ENCODE measurements at places on chromosomes 5 and 9.

- DNase-seq, result no peak
These were observed 156.1 kb downstream of the SNX18 start for GRCh38 chr5:54673523-54674225.

- no peak for DNase-seq
These were observed 30.5 kb downstream of the LARS1 start for GRCh38 chr5:146151970-146152369.

DNA sequence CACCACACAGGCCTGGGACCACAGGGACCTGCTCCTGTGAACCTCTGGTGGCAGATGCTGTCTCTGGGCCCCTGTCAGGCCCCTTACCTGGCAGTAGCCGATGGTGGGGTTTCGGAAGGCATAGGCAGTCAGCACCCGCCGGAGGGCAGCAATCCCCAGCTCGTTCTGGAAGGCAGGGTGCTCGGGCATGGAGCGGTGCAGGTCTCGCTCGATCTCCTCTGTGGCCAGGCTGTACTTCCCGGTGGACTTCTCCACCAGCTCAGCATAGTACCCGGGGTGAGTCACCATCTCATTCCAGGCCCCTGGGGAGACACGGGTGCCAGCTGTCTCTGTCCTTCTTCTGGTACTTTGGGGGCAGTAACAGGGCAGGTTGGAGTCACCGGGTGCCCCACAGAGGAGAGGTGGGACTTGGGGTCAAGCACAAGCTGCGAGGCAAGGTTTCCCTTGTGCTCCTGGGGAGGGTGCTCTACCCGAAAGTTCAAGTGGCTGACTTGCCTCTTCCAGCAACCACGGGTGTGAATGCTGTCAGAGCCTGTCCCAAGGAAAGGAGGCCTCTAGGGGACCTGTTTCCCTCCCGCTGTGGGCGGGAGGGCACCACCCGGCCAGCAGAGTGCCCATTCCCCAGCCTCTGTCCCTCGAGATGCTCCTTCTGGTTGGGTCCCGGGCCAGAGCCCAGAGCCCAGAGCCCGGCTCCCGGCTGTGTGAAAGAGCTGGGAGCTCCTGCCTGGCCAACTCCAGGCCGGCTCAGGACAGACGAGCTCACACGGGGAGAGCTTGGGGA lies 19.8 kb upstream of the MRNIP start:
- DNase-seq, result no peak

DNA sequence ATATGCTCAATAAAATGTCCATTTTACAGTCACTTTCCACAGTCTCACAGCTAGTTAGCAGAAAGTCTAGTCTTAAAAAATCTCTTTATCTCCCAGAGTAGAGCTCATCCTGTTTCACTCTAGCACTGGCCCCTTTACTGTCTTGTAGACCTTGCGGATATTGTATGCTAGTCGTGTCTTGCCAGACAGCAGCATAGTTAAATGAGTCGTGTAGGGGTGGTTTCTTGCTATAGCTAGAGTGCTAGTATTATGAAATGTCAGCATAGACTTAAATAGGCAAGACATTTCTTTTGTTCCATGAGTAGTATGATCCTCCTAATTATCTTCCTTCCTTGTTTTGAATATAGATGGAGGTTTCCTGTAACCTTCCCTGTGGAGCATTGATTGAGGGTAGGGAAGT lies 77.4 kb downstream of the C7 start:
- DNase-seq, result no peak

- DNase-seq, result no peak
These were observed 162.9 kb downstream of the NXNL2 start for GRCh38 chr9:88697764-88698432.

- no peak for DNase-seq
These were observed 159.9 kb downstream of the NTRK2 start for GRCh38 chr9:84829471-84829870.

GRCh38 chr5:116575326-116576052 lies 866 bp upstream of the SEMA6A start:
- no peak for DNase-seq

DNA sequence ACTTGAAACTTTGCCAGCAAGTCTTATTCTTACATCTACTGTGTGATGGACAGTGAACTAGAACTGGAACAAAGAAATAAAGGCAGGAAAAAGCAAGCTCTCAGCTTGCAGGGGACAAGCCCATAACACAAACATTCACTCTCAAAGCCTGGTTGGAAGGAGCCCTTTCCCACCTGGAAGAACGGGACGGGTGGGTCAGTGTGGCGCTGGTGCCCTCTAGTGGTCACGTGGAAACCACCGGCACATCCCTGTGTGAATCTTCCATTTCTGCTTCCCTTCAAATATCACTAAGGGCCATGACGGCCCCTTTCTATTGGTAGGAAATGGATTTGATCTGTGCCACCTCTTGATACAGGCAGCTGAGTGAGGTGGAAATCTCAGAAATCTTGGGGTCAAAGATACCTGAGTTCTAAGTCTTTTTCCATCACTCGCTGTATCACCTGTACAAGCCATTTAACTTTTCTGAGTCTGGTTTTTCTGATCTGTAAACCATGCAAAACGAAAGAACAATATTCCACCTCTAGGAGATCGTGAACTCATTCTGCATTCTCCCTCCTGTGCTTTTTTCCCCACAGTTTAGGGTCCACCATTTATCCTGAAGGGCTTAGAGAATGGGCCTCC lies 211.6 kb downstream of the MSX2 start:
- peak; percentile 13 for DNase-seq

DNA sequence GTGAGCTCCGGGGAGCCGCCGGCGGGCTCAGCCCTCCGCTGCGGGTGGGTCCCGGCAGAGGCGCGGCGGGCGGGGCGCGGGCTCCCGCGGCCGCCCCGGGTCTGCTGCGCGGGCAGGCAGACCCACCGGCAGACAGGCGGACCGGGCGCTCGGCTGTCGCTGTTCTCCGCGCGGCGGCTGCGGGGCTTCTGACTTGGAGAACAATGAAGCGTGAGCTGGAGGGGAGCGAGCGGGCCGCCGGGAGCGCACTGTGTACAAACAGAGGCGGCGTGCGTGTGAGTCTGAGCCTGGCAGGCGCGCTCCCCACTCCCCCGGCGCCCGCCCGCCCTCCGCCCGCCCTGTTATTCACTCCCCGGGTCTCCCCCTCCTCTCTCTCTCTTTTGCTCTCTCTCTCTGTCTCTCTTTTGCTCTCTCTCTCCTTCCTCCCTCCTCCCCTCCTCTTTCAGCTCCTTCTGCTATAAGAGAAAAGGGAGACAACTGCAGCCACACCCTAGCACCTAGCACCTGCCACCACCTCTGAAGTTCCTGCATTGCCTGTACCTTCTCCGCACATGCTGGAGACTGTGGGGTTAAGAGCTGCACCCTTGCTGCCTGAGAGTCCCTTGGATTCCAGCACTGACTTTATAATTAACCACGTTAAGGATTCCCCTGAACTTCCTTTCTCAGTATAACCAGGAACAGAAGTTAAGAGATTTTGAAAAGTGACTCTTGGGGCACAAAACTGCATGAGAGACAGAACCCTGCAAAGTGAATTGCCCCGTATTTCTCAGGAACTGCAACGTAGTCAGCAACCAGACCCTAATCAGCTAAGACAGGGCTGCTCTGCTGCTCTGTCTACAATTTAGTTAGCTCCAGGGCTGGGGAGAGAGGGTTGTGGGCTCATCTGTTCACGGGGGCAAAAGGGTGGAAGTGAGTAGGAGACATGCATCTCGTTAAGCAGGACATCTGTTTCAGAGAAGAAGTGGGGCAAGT lies at the start of gene EDIL3:
Gene EDIL3 (minus strand): TSS at position 277 of the 972 bp plus-strand sequence. CDS start 506 bp downstream, outside the sequence.
- DNase-seq, result no peak

GRCh38 chr9:113737517-113738271 lies 138.4 kb upstream of the ZNF618 start:
- no peak for DNase-seq

DNA sequence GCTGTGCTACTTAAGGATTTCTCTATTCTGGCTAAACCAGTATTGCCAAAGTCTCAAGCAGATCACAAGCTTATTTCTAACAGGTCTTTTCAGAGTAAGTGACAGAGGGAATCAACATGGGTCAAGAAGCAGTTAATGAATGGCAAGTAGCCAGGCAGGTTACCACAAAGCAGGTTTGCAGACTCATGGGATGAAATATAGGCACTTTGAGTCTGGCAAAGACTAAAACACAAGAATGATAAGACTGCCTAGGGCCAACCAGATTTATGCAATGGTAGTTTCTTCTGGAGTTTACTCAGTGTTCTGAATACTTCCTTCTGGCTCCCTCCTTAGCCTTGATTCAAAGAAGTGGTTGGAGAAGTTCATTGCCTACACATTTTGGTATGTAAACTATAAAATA lies 3.6 kb downstream of the HMGCS1 start:
- no peak for DNase-seq

DNA sequence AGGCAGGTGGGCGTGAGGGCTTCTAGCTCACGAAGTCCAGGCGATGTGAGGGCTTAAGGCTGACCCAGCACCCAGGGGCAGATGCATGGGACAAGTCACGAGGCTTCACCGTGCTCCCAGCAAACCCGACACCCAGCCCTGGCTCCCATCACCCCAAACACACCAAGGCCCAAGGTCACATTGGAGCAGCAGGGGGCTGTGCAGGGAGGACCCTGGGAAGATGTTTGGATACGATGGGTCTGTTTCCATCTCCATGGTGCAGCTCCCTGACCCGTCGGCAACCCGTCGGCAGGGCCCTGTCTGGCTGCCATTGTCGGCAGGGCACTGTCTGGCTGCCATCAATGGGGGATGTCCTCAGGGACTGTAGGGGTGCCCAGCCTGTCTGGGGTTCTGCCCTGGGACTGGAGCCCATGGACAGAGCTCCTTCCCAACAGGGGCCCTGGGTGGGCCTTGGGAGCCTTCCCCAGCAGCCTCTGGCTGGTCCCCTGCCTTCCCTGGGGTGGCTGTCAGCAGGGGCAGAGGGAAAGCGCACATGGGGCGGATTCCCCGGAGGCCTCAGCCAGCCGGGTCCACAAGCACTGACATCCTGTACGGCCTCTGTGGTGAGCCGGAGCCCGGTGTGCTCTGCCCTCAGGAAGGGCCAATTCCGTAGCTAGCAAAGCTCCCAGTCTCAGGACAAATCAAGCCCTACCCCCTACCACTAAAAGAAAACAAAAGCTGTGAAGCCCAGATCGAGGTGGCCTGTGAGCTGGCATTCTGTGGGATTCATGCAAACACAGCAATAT lies 47.1 kb downstream of the NACC2 start:
- DNase-seq, result no peak
